ENCODE measurements at places on chromosomes 5 and 9.

DNA sequence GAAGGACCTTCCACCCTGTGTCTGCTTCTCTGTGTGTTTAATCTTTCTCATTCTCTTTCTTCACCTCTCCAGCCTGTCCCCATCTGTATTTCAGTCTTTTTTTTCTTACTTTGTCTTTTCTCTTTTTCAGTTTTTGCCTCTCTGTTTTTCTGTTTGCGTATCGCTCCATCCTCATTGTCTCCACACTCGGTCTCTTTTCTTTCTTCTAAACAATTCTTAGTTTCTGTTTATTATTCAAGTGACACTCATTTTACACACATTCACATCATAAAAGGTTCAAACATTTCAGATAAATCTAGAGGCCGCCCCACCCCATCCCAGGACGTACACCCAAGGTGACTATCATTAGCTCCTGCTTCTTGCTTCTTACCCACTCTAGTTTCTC lies 9.8 kb downstream of the LHX2 start:
- no peak for DNase-seq

- no peak for DNase-seq
Measured at GRCh38 chr5:131357739-131358561, 94.1 kb downstream of the CDC42SE2 start.

DNA sequence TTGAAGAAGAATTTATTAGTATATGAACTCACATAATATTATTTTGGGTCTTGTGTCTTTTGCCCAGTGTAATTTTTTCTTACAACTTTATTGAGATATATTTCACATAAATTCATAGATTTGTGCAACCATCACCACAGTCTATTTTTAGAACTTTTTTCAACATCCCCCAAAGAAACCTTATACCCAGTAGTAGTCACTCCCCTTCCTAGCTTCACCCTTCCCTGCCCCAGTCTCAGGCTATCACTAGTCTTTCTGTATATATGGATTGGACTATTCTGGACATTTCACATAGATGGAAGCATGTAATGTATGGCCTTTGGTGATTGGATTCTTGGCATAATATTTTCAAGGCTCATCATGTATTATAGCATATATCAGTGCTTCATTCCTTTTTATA lies 67.8 kb downstream of the MAN2A1 start:
- DNase-seq = no peak

GRCh38 chr9:113205861-113206260 lies 15.2 kb downstream of the FKBP15 start:
- no peak for DNase-seq

DNA sequence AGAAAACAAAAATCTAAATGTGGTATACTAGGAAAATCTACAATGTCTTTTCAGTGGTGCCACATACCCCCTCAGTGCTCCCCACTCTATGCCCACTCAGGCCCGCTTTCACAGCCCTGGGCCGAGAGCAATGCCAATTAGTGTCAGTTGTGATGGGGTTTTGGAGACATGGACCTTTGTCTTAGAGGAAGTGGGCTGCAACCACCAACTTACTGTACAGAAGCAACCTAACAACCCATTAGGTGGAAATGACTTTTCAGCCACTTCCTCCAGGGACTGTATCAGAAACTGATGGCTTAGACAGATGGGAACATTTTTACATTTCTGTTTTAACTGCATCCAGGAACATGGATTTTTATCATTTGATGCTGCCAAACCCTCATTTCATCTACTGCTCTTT lies 268.0 kb downstream of the BNC2 start:
- DNase-seq = no peak

- no peak for DNase-seq
Measured at GRCh38 chr9:83794051-83794450, 23.5 kb downstream of the GKAP1 start.

- no peak for DNase-seq
Measured at GRCh38 chr5:25993701-25994100, 1044.7 kb downstream of the CDH9 start.

- DNase-seq = no peak
Measured at GRCh38 chr9:123028973-123029372, 4.5 kb upstream of the GPR21 start.

GRCh38 chr5:141488591-141489561 lies at the start of gene PCDHGC5:
Gene PCDHGC5, plus strand, starts transcription at chr5:141489081. Its CDS starts 160 bp downstream, at chr5:141489241.
- no peak for DNase-seq

DNA sequence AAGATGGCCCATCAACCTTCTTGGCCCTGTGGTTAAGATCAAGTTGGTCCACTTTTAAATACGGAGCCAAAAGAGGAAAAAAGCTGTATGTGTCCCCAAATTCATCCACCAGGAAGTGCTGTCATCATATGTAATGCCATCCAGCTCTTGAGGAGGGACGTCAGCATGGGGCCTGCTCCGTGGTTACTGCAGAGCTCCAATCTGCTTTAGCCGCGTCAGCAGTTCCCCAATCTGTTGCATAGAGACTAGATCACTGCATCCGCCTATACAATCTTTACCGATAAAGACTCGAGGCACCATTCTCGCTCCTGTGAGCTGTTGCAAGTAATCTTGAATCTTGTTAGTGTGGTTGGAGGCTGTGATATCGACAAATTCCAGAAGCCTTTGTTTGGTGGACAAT lies 65.7 kb downstream of the GABRA6 start:
- no peak for DNase-seq

- no peak for DNase-seq
Measured at GRCh38 chr9:35070823-35071813, 1.3 kb downstream of the VCP start.

DNA sequence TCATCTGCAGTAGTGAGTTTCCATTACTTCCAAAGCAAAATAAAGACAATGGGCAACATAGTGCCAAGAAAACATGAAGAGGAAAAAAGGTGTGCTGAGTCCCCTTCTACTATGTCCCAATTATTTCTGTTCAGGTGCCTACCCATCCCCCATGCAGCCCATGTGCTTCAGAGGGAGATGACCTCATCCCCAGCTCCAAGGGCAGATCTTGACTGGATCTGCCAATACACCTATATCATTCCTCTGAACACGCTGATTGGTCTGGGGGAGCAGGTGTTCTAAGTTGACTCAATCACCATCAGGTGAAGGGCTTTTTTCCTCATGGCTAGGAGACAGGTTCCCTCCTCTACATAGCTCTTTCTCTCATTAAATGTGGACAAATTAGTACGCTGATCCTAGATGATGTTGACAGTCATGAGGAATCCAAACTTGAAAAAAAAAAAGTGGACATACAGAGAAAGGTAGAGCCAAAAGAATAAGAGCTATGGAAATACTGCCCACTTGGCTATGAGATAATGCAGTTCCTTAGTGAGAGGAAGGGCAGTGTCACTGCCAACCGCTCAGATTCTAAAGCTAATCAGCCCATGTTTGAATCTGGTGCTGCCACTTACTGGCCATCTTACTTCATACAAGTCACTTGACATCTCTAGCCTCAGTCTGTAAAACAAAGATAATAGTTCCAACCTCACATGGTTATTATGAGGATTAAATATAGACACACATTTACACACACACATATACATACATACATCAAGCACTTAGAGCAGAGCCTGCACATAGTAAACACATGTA lies 23.1 kb downstream of the PRELID2 start:
- no peak for DNase-seq

GRCh38 chr5:166074582-166075481 lies 2216.6 kb upstream of the WWC1 start:
- no peak for DNase-seq

DNA sequence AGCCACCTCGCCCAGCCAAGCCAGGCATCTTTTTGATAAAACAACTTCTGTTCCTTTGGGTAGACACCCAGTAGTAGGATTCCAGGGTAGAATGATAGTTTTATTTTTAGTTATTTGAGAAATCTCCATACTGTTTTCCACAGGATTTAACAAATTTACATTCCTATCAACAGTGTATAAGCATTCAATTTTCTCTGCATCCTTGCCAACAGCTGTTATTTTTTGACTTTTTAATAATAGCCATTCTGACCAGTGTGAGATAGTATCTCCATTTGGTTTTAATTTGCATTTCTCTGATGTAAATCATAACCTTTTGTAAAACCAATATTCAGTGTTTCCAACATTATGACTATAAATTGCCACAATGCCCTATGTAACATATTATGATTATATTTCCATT lies 28.2 kb upstream of the CCNB1 start:
- no peak for DNase-seq

GRCh38 chr9:122225312-122226141 lies 3.2 kb downstream of the LHX6 start:
- no peak for DNase-seq

DNA sequence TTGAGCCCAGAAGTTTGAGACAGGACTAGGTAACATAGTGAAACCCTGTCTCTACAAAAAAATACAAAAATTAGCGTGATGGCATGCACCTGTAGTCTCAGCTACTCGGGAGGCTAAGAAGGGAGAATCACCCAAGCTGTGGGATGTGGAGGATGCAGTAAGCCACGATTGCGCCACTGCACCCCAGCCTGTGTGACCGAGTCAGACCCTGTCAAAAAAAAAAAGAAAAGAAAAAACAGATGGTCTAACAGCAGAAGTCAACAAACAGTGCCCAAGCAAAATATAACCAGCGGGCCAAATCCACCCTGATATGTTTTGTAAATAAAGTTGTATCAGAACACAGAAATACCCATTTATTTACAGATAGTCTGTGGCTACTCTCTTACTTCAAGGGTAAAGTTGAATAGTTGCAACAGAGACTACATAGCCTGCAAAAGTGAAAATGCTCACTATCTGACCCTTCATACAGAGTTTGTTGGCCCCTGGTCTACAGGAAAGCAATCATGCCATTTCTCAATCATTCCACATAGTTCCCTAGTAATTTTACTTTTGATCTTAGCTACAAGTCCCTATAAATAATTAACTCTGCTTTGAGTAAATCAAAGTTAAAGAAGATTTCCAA lies 383.7 kb downstream of the TLE1 start:
- no peak for DNase-seq

DNA sequence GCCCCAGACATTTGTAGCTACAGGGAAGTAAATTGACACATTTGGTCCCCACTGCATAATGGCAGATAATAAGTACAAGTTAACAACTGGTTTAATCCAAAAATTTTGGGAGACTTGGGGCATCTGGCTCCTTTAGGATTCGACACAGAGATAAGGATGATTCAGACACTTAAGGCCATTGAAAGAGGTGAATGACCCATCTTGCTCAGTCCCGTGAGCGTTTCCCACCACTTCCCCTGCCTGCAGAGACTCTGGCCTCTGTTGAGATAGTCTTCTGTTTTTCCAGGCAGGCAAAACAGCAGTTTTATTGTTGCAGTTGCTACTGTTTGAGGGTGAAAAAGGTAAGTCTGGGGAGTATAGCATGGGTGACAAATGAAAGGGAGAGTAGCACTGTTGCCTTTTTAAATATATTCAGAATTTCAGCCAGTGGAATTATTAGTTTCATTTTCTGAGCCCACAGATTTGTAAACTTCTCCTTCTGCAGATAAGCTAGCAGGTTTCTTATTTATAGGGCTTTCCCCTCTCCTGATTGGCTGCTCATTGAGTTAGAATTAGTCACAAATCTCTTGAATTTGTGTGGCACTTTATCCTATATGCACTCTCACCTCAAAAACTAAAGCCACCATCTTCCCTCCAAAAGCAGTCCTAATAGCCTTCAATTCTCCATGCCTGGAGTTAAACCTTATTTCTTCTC lies 19.3 kb downstream of the ACO1 start:
- DNase-seq = no peak

DNA sequence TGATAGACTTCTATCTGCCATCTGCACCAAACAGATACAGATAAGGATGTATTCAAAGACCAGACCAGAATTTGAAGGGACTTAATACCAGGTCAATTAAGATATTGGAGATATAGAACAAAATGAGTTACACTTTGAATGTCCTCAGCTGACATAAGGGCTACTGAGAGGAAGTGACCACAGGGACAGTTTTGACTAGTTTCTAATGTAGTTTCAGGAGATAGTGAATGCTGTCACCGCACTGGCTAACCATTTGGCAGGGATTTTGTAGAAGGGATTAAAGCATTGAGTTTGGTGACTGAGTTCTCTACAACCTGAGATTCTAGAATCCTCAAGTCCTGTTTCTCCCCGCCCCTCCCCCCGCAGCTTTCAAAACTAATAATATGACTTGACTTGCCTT lies 22.7 kb downstream of the CCNH start:
- DNase-seq = no peak

GRCh38 chr9:82720515-82720914 lies 342.4 kb downstream of the RASEF start:
- no peak for DNase-seq

DNA sequence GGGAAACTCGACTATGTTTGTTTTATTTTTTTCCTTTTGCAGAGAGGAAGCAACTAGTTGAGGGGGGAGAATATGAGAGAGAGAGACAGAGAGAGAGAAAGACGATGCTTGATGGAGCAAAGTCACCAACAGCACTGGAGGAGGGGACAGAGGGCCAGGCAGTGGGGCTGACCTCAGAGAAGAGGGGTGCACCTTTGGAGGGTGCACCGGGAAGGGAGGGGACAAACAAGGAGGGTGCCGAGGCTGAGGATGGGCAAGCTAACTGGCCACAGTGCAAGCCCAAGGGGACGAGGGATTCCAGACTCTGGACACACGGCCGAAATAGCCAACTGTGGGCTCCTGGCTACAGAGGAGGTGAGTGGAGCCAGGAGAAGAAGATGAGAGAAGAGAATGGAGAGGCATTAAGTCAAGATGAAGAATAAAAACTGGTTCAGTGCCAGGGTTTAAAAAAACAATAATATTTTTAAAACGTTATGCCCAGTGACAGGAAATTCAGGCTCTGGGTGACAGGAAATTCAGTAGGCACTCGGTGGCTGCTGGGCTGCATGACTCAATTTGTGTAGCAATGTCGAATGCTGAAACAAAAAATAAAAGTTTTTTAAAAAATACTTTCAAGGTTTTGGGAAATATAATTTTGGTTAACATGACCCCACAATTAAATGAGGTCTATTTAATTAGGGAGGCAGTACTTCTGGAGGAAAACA lies 13.3 kb upstream of the GLRX start:
- DNase-seq = no peak

DNA sequence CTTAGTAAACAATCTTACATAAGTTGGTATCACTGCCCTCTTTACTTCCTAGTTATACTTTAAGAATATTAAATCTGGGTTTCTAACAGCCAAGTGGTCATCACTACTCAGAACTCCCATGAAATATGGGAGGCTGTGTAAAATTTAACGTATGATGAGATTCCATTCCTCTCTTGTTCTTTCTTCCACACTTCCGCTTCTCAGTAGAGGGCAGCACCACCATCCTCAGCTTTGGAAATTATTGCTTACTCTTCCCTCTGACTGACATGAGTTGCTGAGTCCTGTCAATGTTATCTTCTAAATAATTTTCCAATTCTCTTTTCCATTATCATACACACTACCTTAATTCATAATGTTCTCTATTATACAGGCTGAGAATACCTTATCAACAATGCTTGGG lies 194.0 kb downstream of the RFX3 start:
- DNase-seq = no peak

DNA sequence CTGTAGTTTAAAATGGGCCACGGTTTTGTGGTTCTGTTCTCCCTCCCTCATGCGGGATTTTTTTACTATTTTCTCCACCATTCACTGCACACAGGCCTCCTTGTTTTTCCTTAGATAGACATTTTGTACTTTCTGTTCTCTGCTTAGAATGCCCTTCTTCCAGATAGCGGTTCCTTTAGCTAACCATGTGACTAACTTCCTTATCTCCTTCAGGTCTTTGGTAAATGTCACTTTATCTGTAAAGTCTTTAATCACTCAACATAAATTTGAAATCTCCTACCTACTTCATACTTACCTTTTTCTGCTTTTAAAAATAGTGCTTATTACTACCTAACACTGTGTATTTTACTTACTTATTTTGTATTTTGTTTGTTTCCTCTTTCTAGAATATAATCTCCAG lies 15.0 kb downstream of the FER start:
- DNase-seq = no peak

Data from kidney epithelial cell (primary cell).